ENCODE measurements at places on chromosomes 4 and X.
A peak's percentile ranks its signal among the peaks of the same experiment; 100 is the strongest.

GRCh38 chr4:88792268-88792781 lies 94.7 kb upstream of the NAP1L5 start:
- peak; percentile 88 for DNase-seq

DNA sequence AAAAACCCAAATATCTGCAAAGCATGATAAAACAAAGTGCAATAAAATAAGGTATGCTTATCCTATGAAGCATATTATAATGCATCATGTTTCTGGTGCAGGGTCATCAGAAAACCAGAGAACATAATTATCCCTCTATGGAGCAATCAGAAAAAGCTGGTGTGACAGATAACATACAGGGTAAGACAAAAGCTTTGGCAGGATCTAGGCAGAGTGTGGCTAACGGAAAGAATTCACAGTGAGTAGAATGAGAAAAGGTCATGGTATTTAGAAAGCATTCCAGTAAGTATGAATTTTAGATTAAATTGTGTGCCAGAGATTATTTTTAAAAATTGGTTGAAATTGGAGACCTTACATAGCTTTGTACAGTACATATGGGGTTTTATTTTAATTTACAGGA lies 29.0 kb upstream of the UGT2B4 start:
- peak; percentile 67 for DNase-seq

GRCh38 chr4:121072224-121073003 lies at the start of gene NDNF:
TSS of gene NDNF (minus strand) at chr4:121072535. CDS start at chr4:121045837, 26,698 bp downstream.
- DNase-seq: peak; percentile 81

- DNase-seq: peak; percentile 64
These were observed 31.5 kb upstream of the IL21 start for GRCh38 chr4:122652379-122652778.

GRCh38 chrX:21907260-21907659 lies 33.2 kb upstream of the SMS start:
- DNase-seq: peak; percentile 64

DNA sequence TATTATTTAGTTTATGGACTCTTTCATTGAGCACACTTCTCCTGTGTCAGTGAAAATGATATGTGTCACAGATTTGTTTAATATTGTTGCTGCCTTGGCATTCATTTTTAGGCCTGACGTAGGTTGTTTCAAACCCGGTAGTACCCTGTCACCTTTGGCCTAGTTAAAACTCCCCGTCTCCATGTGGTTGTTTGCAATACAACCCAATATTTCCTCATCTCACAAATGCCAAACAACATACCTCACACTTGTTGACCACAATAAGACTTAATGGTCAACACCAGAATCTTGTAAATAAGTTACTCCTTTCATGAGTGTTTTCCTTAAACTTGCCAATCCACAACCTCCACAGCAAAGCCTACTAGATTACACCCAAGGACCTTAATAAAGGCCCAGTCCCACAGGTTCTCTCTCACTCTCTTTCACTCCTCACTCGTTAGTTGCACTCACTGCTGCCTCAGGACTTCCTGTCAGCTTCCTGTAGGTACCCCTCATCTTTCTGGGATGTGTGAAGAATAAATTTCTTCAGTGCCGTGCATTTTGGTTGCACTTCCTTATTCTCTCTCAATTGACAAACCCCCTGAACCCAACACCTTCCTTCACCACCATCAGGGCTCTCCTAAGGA lies 31.3 kb downstream of the IL13RA2 start:
- no peak for DNase-seq

- DNase-seq: peak; percentile 37
These were observed 4.7 kb downstream of the RIPPLY1 start for GRCh38 chrX:106898462-106898861.

GRCh38 chr4:67122029-67122428 lies 423.3 kb downstream of the CENPC start:
- DNase-seq: no peak

DNA sequence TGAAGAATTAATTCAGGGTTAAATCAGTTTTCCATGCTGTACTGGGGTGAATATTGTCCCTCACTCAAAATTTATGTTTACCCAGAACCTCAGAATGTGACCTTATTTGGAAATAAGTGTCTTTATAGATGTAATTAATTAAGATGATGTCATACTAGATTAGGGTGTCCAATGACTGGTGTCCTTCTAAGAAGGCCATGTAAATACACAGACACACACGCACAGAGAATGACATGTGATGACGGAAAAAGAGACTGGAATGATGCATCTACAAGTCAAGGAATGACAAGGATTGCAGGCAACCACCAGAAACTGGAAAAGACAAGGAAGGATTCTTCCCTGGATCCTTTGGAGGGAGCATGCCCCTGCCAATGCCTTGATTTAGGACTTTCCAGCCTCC lies 84.6 kb upstream of the GPR34 start:
- DNase-seq: no peak

- DNase-seq: no peak
These were observed 31.6 kb downstream of the RASSF6 start for GRCh38 chr4:73588613-73589012.

GRCh38 chrX:107701493-107702121 lies 73.3 kb downstream of the PRPS1 start:
- no peak for DNase-seq

DNA sequence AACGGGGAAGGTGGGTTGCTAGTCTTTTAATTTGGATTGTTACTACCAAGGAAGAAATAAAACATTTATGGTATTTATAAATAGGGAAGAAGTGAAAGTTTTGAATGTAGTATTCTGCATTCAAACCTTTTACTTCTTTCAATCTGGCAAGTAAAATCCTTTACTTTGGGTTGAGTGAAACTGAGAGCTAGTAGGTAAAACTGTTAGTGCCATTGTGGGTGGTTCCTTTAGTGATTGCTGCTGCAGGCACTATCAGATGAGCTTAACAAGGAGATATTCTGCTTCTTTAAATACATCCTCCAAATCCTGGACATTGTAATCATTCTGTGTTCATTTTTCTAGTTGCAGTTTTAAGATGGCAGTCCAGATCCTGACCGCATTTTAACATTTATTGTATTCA lies 650.9 kb upstream of the PCDH10 start:
- no peak for DNase-seq

GRCh38 chrX:154791939-154792338 lies 13.3 kb downstream of the MPP1 start:
- DNase-seq: no peak

GRCh38 chr4:15168759-15169158 lies 166.5 kb downstream of the CPEB2 start:
- DNase-seq: no peak

DNA sequence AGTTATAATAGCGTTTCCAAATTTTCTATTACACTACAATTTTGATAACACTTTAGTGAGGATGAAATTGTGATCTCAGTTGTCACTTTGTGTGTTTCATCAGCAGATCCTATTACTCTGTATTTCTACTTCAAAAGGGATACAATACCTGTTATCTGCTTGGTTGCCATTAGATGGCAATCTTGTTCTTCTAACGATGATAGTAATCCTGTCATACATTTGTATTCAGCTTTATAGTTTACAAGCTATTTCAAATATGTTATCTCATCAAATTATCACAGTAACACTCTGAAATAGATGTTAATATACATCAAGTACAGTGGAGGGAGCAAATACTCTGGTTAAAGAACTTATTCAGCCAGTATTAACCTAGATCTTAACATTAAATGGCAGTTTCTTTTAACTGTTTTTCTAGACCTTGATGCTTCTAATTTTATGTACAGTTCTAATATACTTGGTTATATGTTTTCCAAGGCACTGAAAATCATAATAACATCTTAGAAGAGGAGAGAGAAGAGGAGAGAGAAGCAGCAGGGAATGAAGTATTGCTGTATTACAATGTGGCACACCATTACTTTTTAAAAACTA lies 292.0 kb downstream of the CCSER1 start:
- peak; percentile 30 for DNase-seq

- no peak for DNase-seq
These were observed 8.8 kb downstream of the DCLK2 start for GRCh38 chr4:150087006-150087405.

Data from fibroblast of skin of right biceps (primary cell).